Smooth muscle cell of the brain vasculature (primary cell): ENCODE measurements at places on chromosomes 16 and 17.

GRCh38 chr17:82104797-82105416, 6.9 kb upstream of the FASN start:
- no peak for DNase-seq

DNA sequence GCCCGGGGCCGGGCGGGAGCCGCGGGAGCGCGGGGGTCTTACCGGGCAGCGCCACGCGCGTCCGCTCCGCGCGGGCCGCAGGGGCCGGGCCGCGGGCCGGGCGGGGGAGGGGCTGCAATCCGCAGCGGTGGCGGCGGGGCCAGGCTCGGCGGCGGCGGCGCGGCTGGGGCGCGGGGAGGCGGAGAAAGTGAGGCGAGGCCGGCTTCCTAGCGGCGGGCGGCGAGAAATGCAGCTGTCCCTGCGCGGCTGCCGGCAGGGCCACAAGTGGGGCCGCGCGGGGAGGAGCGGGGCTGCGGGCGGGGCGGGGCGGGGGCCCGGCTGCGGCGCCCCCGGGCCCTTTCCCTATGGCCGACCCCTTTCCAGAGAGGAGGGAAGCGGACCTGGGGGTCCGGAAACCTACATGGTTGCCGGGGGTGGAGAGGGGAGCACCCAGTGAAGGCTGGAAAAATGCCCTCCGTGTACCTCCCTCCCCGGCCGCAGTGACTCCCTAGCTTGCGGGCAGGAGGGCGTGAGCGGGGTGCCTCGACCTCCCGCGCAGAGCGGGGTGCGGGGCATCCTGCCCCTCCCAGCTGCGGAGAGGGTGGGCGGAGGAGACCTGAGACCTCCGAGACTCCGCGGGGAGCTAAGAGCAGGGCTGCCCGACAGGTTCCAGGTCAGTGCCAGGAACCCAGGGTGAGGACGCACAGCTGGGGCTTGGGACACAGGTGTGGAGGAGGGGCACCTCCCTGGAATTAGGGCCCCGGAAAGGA, at the start of gene CUEDC1:
TSS of gene CUEDC1 (minus strand) at position 230 of the 749 bp plus-strand sequence. CDS start 69,848 bp downstream, outside the sequence.
- no peak for DNase-seq

GRCh38 chr16:19307587-19308241, 22.2 kb downstream of the CLEC19A start:
- DNase-seq = no peak

DNA sequence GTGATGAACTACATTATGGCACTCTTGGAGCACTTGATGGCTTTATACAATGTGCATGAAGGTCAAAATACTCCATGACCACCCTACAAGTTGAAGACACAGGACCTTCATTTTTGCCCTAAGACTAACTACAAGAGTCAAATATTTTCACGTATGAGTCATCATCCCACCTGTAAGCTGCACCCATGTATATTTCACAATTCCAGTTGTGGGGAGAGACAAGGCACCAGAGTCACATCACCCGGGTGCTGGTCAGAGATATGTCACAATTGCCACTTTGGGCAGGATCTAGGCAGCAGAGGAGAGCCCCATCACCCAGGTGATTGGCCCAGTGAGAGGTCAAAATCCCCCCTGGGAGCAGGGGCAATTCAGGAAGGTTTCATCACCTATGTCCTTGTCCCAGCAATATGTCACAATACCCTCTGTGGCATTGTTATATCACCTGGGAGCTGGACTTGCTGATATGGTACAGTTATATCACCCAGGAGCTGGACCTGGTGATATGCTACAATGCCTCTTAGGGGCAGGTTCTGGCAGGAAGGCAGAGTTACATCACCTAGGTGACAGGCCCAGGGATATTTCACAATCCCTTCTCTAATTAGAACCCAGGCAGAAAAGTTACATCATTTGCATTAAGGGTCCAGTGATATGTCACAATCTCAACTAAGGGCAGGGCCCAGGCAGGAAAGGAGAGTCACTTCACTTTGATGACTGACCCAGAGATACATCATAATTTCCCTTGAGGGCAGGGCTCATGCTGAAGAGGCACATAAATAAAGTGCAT, 1839.2 kb downstream of the TP53TG3F start:
- no peak for DNase-seq

GRCh38 chr17:70208825-70209555, 39.7 kb downstream of the KCNJ2 start:
- DNase-seq = no peak

DNA sequence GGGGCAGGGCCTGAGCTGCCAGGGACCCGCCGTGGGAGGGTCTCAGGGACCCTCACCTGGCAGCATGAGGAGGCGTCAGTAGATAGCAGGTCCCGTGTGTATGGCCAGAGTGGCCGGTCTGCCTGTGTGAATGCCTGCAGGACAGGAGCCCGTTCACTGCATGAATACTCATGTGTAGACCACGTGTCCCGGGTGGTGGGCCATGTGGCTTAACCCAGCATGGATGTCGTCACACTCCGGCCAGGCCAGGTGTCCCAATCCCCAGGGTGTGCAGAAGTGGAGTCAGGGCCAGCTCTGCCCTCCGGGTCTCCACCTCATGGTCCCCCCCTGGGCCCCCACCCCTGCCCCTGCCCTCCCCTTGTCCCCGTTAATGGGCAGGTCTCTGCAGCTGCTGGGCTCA, 53.7 kb downstream of the BAHCC1 start:
- DNase-seq = no peak

- no peak for DNase-seq
Observed at GRCh38 chr17:3590231-3590630, 19.0 kb downstream of the TRPV1 start.

DNA sequence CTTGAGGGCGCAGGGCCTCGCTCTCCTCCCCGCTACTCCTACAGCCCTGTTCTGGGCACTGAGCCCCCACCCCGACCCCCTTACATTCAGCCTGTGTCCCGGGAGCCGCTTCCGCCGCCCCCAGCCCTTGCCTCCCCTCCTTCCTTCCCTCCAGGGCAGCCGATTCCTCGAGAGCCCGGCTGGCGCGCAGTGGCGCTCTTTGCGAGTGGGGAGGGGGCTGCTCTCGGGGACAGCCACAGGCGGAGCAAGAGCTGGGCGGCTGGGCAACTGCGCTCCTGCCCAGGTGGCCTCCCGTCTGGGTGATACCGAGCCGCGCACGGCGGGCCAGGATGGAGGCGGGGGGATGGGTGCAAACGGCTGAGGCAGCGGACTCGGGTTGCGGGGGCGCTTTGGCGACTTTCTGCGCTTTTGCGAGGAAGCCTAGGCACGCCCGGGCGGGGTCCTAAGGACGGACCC, 1.2 kb downstream of the MMP15 start:
- DNase-seq = no peak

GRCh38 chr17:34300652-34301370, 15.3 kb downstream of the CCL11 start:
- DNase-seq = no peak

DNA sequence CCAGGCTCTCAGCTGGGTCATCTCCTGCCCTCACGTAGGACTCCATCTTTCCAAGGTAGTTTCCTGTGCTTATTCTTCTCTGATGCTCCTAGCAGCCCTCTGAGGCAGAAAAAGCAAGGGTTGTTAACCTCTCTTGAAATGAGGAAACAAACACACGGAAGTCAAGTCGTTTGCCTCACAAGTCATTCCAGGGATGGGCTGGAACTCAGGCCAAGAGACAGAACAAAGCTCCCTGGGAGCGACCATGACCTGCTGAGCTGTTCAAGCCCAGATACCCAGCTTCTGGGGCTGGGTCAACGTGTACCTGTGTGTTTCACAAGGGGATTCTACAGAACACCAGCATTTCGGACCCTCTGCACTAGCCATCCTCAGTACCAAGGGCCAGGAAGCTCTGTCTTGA, 28.1 kb downstream of the SRL start:
- no peak for DNase-seq

- DNase-seq = no peak
Observed at GRCh38 chr17:47703191-47703591, 9.2 kb downstream of the TBKBP1 start.

GRCh38 chr17:3594051-3594800, 15.0 kb downstream of the TRPV1 start:
- DNase-seq = peak; percentile 86

- no peak for DNase-seq
Observed at GRCh38 chr17:1234455-1234854, 35.8 kb upstream of the BHLHA9 start.

DNA sequence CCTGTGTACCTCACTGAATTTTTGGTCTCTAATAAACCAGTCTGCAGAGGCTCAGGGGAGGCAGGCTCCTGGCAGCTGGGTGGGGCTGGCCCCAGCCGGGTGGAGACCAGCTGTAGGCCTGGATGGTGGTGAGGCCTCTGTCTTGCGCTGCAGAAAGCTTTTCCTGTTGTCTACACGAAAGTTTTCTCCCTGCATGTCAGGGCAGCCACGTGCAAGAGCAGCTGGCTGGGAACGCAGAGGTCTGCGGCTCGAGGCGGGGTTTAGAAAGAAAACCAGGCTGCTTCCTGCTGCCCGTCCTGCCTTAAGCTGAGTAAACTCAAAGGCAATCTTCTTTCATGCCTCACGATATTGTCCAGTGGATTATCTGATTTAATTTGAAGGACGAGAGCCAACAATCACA, 2.4 kb downstream of the SERPINF1 start:
- no peak for DNase-seq

DNA sequence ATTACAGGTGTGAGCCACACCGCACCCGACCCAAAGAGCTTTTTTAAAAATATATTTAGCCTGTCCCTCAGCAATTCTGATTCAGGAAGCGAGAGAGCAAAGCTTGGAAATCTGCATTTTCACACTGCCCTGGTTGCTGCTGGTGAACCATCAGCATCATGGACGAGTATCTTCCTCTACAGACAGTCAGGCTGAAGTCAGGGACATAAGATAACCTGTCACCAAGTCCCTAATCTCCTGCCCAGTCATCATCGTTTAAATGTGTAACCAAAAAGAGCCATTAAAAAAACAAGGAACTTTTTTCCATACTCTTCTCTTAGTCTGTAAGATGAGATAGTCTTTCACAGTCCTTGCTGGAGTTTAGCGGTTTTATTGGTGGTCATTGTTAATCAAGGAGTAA, 6.7 kb downstream of the PMM2 start:
- DNase-seq = no peak

DNA sequence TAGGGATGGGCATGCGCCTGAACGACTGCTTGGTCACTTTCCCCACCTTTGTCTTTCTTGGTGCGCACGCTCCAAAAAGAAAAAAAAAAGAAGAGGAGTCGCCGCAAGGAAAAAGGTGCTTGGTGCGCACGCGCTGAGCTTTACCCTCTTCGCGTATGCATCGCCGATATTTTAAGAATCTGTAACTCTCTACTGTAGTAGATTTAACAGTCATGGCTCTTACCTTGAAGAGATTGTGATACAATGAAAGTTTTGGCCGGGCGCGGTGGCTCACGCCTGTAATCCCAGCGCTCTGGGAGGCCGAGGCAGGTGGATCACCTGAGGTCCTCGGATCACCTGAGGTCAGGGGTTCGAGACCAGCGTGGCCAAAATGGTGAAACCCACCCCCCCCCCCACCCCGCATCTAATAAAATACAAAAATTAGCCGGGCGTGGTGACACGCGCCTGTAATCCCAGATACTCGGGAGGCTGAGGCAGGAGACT, 609 bp upstream of the FXR2 start:
- no peak for DNase-seq

DNA sequence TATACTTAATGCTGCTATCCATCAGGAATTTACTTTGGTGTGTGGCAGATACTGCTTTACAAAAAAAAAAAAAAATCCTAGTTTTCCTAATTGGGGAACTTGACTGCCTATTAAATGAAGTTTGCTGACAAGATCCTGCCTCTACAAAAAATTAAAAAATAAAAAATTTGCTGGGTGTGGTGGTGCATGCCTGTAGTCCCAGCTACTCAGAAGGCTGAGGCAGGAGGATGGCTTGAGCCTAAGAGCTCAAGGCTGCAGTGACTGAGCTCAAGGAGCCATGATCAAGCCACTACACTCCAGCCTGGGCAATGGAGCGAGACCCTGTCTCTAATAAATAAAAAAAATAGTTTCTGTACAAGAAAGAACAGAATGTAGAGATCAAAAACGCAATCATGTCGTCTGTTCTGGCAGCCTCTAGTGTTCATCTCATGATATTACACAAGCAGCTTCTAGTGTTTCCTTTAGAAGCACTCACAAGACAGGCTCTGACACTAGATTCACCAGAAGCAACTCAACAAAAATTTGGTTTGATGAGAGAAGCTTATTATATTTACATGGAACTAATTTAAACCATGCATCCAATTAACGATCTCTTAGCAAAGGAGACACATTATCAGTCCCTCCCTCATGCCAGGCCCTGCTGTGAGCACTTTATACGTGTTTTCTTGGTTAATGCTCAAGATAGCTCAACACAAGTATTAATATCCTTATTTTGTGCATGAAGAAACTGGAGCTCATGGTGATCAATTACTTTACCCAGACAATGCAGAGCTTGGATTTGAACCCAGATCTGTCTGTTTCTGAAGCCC, 6.8 kb upstream of the KRTAP17-1 start:
- no peak for DNase-seq

DNA sequence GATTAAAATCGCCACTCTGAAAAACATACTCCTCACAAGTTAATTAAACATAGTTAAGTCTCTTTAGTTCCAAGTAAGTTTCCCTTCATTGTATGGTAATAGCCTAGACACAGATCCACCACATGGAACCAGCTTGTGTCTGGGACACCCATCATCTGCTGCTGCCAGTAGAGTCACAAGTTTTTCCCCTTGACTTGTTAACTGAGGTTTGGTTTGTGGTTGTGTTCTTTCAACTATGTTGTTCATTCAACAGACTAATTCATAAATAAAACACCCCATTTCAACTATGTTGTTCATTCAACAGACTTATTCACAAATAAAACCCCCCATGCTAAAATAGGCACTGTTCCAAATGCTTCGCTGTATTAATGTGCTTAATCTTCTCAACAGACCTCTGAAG, 24.4 kb downstream of the YWHAE start:
- no peak for DNase-seq

DNA sequence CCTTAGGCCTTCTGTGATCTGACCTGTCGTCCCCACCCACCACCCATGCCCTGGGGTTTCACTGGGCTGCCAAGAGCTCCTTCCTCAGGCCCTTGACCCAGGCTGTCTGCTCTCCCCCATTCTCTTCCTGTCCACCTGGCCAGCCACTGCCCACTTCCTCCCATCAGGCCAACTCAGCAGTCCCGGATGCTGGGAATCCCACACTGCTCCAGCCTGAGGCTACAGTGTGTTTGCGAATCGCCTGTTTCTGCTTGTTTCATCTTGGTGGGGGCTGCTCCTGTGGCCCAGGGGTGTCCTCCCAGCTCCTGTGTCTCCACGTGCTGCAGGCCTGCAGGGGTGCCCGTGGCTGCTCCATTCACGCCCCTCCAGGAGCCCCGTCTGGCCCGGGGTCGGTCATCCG, 839 bp upstream of the METRN start:
- no peak for DNase-seq

- DNase-seq = no peak
Observed at GRCh38 chr16:55179852-55180585, 144.0 kb upstream of the IRX6 start.

DNA sequence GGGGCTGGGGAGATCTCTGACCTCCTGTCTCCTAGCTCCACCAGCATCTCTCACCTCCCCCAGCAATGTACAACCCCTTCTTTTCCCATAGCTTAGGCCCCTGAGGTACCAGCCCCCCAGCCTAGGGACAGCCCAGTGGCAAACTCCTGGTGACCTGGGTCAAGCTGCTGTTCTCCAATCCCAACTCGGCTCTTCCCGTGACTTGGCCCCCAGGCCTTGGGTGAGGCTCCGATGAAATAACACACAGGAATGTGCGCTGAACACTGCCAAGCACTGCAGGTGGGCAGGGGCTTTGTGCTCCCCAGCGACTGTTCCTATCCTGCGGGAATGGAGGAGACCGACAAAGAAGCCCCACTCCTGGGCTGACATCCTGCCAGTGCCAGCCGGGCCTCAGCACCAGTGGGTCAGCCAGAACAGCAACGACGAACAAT, 63.7 kb upstream of the AMZ2 start:
- no peak for DNase-seq

- DNase-seq = no peak
Observed at GRCh38 chr17:42438600-42439567, 15.8 kb upstream of the CAVIN1 start.
